ENCODE measurements at places on chromosomes 16 and 17.
A peak's percentile ranks its signal among the peaks of the same experiment; 100 is the strongest.

GRCh38 chr16:1097800-1098199 lies 1.8 kb upstream of the C1QTNF8 start:
- DNase-seq, result no peak

DNA sequence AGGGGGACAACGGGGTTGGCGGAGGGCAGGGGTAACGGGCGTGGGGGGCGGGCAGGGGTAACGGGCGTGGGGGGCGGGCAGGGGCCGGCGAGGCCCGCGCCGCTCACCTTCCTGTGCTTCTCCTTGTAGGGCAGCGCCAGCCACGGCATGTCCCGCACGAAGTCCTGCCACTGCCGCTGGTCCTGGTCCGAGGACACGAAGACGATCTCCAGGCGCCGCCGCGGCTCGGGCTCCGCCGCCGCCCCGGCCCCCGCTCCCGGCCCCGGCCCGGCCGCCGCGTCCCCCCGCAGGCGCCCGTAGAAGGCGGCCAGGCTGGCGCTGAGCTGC lies 401 bp downstream of the NXN start:
- no peak for DNase-seq

GRCh38 chr17:3335876-3336275 lies 37.7 kb upstream of the OR3A1 start:
- DNase-seq, result no peak

DNA sequence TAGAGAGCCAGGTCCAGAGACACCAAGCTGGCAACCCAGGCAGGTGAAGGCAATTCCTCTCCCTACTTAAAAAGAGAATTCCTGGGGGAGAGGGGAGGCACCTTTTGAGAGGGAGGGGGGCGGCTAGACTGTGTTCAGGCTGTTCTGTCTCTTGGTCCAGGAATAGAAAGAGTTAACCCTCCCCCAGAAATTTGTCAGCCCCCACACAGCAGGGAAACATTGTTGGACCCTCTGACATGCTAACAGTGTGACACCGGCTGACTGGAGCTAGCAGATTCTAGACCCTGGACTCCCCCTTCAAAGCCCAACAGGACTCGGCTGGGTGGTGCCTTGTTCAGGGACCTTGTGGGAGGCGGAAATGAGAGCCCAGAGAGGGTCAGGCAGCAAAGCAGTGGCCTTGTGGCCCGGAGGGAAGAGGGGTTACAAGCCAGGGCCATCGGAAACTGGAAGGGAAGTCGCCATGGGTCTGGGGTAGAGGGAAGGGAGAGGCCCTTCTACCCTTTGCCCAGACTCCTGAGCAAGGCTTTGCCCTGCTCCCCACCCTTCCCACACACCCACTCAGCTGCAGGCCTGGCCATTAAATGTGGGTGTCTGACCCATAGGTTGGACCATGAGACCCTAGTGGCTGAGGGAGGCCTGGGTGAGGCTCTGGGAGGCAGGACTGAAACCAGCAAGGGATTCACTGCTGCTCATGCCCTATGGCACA lies 44.6 kb downstream of the RAI1 start:
- no peak for DNase-seq

DNA sequence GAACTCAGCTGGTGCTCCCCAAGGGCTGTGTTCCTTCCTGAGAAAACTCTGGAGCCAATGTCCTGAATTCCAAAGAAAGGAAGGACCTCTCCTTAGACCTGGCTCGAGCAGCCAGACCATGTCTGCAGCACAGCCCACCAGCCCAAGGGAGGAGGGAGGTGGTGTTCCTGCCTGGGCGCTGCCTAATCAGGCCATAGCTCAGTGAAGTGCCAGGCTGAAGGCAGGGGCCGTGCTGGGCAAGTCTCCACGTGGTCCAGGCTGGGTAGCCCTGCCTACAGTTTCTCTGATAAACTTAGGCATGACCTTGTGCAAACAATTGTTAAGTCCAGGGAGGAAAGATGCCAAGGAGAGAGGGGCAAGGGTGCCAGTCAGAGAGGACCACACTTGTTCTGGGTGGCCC lies 76.8 kb downstream of the MPRIP start:
- no peak for DNase-seq

DNA sequence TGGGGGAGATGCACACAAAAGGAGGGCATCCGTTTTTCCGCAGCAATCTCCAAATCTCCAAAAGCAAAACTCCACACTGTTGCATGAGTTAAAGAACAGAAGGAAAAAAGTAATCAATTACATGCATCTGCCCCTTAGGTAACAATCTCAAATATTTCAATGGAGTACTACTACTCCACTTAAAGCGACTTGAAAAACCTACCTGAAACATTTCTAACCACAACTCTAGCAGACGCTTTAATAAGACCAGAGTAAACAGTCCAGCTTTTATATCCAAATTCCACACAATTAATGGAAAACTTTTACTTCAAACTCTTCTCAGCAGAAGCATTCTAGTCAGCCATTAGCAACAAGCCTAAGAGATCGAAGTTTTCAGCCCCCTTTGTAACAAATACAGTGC lies 29.9 kb downstream of the AP1G1 start:
- DNase-seq, result no peak

DNA sequence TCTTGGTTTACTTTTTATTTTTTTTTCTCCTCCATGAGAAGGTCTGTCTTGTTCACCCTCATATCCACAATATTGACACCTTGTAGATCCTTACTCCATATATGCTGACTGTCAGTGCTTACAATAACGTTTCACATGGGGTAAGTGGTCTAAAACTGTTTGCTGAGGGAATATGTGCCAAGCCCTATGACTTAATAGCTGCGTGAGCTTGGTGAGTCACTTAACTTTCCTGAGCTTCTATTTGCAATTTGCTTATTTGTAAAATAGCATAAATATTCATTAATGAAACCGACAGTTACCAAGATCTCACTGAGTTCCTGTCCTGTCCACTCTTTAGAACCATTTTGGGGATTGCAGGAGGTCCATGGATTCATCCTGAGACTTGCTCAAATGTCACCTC lies 190.7 kb downstream of the CCT6B start:
- no peak for DNase-seq

- DNase-seq, result no peak
Observed at GRCh38 chr17:57562184-57562698, 182.9 kb downstream of the CCDC182 start.

GRCh38 chr16:70377782-70378181 lies 31.1 kb downstream of the DDX19A start:
- DNase-seq, result no peak

- DNase-seq, result no peak
Observed at GRCh38 chr16:79966226-79966625, 365.7 kb upstream of the MAF start.

DNA sequence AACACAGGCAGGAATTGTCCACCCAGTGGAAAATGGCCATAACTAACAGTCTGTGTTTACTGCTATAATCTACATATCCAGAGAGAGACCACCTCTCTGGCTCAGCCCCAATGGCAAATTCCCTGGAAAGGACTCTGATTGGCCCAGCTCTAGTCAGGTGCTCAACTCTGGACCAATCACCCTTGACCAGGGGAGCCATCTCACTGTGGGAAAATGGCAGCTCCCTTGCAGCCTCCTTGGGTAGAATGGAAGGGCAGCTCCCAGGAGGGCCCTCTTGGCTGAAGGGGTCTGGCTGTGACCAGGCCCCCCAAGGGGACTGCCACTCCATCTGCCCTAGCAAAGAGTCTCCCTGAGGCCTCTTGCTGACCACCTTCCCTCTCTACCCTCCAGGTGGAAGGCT lies 3.1 kb downstream of the ALOX15B start:
- no peak for DNase-seq

GRCh38 chr16:819336-820043 lies 19.0 kb upstream of the GNG13 start:
- no peak for DNase-seq

GRCh38 chr16:83138976-83139690 lies 512.4 kb downstream of the CDH13 start:
- DNase-seq, result no peak

DNA sequence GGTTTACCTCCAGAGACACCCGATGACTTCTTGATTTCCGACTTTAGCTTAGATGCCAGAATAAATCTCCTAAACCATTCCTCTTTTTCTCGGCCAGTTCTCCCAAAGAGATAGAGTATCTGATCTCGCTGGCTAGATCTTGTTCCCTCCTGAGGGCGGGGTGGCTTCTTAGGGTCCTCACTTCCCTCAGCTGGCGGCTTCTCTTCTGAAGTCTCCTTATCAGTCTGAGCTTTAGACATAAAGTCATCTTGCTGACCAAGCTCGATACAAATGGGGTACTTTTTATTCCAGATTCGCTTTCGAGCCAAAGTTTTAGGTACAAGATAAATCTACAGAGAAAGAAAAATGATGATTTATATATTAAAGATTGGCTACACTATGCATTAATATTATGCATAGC lies 63.6 kb upstream of the ERN1 start:
- no peak for DNase-seq

GRCh38 chr17:46983782-46984181 lies 4.7 kb upstream of the RPRML start:
- DNase-seq, result no peak

DNA sequence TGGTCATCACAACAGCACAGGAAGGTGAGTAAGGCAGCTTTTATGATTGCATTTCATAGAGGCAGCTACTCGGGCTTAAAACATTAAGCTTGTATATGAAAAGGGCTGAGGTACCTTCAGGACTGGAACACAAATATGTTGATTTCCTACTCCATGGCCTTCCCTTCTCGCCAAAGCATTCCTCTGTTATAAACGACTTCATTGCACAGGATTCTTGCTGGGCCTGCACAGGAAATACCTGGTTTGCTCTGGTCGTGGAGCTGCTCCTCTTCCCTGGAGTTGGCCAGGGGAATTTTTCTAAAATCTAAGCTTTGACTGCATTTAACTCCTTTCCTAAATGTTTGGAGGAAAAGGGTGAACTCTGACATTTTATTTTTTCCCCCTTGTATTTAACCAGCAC lies 49.0 kb downstream of the CHD9 start:
- no peak for DNase-seq

DNA sequence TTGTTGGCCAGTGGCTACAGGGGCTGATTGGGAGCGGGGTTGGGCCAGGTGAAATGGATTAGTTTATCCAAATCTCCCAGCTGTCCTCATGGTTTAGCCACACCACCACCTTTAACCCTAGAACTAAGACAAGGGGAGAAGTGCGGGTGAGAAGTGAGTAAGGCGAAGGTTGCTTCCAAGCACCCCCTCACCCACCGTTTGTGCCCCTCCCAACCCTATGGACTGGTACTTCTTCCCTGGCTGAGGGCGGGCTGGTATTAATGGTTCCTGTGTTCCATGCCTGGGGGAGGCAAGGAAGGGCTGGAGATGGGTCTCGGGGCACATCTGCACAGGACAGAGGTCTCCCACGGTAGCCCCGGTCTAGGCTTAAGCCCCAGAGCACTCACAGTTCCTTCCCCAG lies 25.1 kb downstream of the NT5M start:
- DNase-seq, result no peak

DNA sequence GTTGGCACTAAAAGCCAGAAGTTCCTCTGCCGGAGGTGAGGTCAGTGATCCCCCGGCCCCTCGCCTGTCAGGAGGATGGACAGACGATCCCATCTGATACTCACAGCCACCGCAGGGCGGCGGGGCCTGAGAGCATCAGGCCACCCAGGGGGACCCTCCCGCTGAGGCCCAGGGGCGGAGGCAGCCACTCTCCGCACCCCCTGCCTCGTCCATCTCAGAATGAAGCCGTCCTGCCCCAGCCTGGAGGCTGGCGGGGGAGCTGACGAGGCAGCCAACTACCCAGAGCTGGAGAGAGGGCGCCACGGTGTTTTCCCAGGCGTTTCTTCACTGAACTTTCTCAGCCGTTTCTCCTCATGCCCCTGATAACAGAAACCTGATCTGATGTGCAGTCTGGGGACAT lies 22.6 kb downstream of the TPSD1 start:
- DNase-seq, result no peak

DNA sequence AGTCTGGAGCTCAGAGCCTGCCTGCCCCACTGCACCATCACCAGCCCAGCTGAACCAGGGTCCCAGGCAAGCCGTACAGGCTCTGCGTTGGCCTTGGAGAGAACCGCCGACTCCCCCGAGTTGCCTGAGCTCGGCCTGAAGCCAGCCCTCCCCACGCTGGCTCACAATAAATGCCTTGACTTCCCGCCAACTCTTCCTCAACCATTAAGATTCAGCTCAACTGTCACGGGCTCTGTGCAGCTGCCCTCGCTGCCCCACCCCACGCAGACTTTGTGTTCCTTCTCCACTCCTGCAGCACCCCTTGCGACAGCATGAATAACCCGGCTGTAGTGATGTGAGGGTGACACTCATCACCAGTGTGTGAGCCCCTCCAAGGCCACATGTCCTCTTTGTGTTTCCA lies 4.8 kb upstream of the QPRT start:
- DNase-seq, result peak; percentile 62

DNA sequence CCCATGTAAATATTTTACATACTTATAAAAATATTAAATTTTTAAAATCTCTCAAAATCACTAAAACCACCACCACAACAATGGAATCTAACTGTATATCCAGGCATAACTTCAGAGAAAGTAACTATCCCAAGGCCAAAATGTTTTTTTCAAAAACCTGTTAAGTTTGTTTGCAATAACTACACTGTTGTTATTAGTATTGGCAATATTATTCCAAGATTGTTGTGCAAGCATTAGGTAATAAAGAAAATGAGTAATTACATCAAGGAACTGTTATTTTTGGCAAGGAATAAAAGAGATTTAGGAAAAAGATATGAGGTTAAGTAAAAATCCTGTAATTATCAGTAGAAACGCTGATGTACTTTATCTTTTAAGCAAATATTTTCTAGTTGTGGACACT lies 3.4 kb upstream of the KRTAP4-12 start:
- DNase-seq, result no peak

GRCh38 chr16:28898266-28898665 lies 20.0 kb downstream of the ATP2A1 start:
- no peak for DNase-seq

DNA sequence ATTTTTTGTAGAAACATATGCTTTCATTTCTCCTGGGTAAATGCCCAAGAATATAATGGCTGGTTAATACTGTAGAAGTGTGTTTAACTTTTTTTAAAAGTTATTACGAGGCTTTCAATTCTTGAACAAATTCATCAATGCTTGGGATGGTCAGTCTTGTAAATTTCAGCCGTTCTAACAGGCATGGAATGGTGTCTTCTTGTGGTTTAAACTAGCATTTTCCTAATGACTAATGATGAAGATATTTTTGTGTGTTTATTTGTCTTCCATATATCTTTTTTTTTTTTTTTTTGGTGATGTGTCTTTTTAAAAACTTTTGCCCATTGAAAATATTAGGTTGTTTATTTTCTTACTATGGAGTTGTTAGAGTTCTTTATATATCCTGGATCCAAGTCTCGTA lies 67.1 kb downstream of the MGAT5B start:
- no peak for DNase-seq

GRCh38 chr17:49490276-49490675 lies 4.8 kb upstream of the NGFR start:
- no peak for DNase-seq

Measured in nucleus accumbens (tissue), 56 donors.